ENCODE measurements at places on chromosomes 6 and 20.

GRCh38 chr6:9795880-9796279, 619.0 kb downstream of the TFAP2A start:
- no peak for DNase-seq

GRCh38 chr6:167898673-167899311, 72.1 kb downstream of the AFDN start:
- DNase-seq: no peak

- DNase-seq: no peak
Measured at GRCh38 chr6:12174878-12175277, 115.3 kb upstream of the EDN1 start.

DNA sequence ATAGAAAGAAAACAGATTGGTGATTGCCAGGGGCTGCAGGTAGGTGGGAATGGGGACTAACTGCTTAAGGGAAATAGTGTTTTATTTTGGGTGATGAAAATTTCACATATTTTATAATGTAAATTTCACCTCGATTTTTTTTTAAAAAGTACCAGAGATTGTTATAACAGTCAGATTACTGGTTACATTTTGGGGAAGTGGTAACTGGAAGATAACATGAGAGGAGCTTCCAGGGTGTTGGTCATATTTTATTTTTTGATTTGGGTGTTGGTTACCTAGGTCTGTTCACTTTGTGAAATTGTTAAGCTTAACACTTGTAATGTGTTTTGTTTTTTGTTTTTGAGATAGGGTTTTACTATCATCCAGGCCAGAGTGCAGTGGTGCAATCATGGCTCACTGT, 17.2 kb upstream of the CRIP3 start:
- no peak for DNase-seq

GRCh38 chr6:86595641-86596040, 341.7 kb upstream of the HTR1E start:
- DNase-seq: no peak

GRCh38 chr6:102717737-102718456, 1324.4 kb downstream of the GRIK2 start:
- no peak for DNase-seq

DNA sequence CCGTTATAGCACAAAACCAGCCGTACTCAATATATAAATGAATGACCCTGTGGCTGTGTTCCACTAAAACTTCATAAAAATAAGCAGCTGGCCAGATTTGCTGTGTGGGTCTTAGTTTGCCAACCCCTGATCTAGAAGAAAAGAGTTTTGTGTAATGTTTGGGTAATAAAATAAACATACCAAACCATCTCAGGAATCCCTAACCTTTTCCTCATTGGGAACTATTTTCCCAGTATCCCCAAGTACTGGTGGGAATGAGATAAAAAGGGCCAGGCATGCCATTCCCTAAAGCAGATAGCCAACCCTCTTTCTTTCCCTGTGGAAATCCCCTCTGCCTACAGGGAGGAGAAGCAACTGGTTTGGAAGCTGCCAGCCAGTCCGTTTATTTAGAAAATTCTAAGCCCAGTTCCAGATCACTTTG, 169.1 kb upstream of the AKAP12 start:
- no peak for DNase-seq

GRCh38 chr6:101662111-101662897, 268.8 kb downstream of the GRIK2 start:
- DNase-seq: no peak

GRCh38 chr6:26500102-26500501, at the start of gene BTN1A1:
TSS of gene BTN1A1 (plus strand) at chr6:26500303. CDS start at chr6:26501287, 984 bp downstream.
- peak; percentile 20 for DNase-seq

DNA sequence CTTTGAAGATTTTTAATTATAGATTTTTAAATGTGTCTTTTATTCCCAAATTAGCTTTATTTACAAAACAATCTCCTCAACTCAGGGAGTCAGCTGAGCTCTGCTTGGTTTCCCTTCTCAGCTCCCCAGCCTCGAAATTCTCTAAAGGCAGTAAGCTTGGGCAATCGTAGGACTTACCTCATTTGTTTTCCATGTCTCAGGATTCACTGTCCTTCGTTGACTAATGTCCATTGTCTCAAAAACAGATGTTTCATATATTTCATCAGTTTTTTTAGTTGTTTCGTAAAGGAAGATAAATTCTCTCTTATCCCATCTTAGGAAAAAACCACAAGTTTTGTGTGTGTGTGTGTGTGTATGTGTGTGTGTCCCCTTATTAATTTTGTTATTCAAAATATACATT, 102.2 kb upstream of the ADGRF1 start:
- DNase-seq: no peak

DNA sequence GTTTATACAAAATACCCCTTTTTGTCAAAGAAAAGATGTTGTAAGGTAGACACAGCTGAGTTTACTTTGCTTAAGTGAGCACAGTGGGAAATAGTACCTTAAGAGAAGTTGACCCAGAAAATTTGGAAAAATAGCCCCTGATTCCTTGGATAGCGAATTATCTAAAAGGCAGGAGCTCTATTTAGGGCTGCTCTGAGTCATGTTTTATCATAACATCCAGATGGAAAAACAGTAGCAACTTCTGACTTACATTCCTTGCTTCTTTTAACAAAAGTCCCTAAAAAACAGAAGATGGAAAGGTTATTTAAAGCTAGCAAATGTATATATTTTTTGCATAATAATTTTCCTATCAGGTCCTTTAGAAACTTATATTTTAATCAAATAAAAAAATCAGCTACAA, 59.0 kb downstream of the THEMIS start:
- DNase-seq: no peak
